ENCODE measurements at places on chromosomes 1 and 21. TPM values are rescaled to one million over a fixed set of nuclear protein-coding genes. Genes with fewer than 3 reads are reported as not detected.

GRCh38 chr1:201503397-201504176 is 3.3 kb downstream of the CSRP1 start:
- DNase-seq, result peak; percentile 75

- DNase-seq, result no peak
These were observed 113.5 kb downstream of the PRDM2 start for GRCh38 chr1:13813398-13814012.

GRCh38 chr1:56908619-56909221 is 54.1 kb downstream of the C8A start:
- DNase-seq, result no peak

- no peak for DNase-seq
These were observed 4.1 kb upstream of the GJB3 start for GRCh38 chr1:34776911-34777310.

DNA sequence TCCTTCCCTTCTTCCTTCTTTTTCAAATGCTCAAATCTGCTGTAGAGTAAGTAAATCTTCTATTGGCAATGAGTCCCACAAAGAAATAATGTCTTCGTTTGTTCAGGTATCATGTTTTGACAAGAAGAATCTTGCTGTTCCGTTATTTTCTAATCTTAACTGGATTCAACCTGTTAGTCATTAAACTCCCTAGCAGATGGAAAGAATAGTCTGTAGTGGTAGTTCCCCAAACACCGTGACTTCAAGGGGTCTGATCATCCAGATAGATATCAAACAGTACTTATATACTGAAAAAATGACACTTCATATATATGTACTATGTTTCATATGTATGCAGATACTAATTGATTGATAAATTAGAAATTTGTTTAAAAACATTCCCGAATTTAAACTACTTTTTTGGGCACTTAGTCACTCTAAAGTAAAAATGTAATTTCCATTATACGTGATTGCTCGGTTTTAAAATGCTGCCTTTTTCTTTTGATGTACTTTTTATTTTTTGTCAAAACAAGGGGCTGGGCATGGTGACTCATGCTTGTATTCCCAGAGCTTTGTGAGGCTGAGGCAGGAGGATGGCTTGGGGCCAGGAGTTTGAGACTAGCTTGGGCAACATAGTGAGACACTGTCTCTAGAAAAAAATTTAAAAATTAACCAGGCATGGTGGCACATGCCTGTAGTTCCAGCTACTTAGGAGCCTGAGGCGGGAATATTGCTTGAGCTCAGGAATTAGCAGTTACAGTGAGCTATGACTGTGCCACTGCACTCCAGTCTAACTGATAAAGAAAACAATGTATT is 335.7 kb upstream of the SNX7 start:
- peak; percentile 95 for DNase-seq

DNA sequence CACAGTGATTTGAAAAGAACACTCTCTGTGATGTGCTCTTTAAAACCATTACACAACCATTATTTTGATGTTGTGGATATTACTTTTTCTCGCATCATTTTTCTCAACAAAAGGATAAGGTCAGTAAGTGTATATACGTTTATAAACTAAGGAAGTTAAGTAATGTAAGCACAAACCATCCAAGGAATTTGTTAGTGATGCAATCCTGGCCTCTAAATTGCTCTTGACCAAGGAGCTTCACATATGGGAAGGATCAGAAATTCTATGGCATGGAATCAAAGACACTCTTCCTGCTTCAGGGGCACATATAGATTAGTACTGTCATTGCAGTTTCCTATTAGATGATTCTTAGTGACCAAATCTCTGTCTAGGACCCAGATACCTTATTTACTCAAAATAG is 3.6 kb upstream of the PPP2R5A start:
- no peak for DNase-seq

- DNase-seq, result peak; percentile 61
These were observed 79.7 kb downstream of the CACHD1 start for GRCh38 chr1:64549464-64550239.

DNA sequence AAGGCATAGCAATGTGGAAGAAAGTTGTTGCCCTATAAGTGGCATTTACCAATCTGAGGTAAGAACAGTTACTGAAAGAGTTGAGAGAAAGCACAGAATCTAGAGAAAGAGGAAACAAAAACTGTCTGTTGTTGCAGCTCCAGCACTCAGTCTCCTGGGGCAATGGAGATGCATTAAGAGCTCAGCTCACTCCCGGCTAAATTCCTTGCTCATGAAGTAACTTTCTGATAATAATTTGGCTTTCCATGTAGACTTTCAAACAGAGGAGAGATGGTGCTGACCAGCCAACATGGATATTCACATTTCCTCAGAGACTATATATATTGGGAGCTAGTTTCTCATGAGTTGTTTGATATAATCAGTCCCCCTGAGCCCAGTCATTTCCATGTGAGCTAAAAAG is 135.3 kb downstream of the GDAP2 start:
- DNase-seq, result peak; percentile 19

DNA sequence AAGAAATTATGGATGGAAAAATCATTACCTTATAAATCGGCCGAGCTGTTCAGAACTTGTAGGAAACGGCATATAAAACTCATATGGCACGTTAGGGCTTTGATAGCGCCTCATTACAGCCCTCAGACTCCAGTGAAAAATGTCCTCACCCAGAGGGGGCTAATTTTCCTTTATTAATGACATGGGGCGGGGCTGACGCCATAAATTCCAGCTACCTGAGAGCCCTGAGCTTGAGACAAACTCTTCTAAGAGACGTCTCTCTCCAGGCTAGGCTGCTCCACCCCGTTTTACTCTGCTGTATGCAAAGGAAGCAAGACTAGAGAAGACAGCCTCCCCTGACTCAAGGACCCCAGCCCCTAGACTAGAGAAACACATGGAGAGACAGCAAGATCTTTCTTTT is 149.4 kb downstream of the TRABD2B start:
- no peak for DNase-seq

GRCh38 chr1:198531891-198532290 is 8.6 kb downstream of the ATP6V1G3 start:
- no peak for DNase-seq

- no peak for DNase-seq
These were observed 4.4 kb upstream of the RUNX1 start for GRCh38 chr21:35053356-35054096.

DNA sequence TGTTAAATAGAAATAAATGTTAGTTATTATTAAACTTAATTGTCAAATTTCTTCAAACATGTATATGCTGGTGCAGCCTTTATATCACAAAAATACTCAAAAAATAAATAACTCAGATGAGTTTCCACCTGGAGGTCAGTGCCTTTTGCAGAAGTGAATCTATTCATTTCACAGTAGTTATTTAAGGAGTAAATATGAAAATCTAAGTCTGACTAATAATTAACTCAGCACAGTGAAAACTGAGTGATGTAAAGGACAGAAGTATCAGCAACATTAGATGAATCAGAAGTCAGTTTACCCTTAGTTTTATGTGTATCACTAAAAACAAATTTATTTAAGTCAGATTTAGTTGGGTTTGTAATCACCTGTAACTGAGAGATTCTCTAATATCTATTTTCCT is 2135.4 kb downstream of the MRPL39 start:
- no peak for DNase-seq

- DNase-seq, result no peak
These were observed 135.7 kb upstream of the ZNF648 start for GRCh38 chr1:182196897-182197870.

DNA sequence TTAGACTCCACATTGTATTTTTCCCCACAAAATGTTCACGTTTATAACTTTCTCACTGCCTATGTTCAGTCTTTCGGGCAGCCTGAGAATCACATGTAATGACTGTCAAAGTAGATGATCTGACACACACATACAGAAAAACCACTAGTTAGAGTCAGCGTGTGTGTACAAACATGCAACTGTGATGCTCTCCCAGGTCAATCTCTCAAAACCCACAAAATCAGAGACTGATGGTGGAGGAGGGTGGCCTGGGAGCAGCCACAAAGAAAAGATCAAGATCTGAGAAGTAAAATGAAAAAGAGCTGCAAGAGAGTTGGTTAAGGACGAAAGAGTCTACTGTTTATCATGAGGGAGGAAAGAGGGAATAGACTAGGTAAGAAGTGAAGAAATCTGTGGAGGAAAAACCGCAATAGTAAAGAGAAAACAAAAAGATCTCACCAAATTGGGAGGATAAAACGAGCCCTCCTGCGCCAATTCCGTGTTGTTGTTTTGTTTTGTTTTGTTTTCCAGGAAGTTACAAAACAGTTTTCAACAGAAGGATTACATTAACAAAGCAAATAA is 2.3 kb downstream of the EGLN1 start:
- DNase-seq, result no peak

- DNase-seq, result no peak
These were observed 41.8 kb downstream of the S100B start for GRCh38 chr21:46562964-46563607.

DNA sequence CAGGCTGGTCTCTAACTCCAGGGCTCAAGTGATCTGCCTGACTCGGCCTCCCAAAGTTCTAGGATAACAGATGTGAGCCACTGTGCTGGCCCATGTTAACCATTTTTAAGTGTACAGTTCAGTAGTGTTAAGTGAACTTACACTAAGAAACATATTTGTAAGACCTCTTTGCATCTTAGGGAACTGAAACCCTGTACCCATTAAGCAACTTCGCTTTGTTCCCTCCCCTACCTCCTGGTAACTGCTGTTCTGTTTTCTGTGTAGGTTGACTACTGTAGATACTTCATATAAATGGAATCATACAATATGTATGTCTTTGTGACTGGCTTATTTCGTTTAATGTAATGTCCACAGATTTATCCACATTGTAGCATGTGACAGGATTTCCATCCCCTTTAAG is 11.0 kb downstream of the NUDC start:
- no peak for DNase-seq

DNA sequence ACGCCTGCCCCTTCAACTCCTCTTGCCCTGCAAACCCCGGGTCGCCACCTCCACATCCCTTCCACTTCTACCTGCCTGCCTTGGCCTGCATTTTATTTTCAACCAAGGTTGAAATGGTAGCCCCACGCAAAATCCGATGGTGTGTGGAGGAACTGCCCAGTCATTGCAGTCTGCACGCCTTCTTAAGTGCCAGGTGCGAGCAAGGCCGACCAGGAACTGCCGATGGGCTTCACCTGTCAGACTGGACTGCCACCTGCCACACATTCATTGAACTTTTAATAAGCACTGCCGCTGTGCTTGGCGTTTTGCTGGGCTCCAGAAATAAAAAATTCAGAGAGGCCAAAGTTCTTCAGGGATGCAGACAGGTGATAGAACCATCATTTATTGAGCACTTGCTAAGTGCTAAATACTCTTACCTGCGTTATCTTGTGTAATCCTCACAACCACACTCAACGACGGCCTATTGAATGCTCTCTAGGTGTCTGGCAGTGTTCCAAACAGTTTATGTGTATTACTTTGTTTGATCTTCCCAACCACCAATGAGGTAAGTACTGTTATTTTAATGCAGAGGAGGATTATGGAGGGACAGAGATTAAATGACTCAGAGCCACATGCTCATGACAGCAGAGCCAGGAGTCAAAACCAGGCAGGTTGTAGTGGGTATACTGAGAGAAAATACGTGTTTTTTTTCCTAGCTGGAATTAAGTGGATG is 36.2 kb downstream of the CACHD1 start:
- DNase-seq, result no peak

GRCh38 chr1:172326136-172326535 is 94.3 kb upstream of the C1orf105 start:
- no peak for DNase-seq

- DNase-seq, result no peak
These were observed 5.8 kb upstream of the CLDN19 start for GRCh38 chr1:42745851-42746250.

- DNase-seq, result no peak
These were observed 17.1 kb upstream of the APOBEC4 start for GRCh38 chr1:183670169-183670568.

DNA sequence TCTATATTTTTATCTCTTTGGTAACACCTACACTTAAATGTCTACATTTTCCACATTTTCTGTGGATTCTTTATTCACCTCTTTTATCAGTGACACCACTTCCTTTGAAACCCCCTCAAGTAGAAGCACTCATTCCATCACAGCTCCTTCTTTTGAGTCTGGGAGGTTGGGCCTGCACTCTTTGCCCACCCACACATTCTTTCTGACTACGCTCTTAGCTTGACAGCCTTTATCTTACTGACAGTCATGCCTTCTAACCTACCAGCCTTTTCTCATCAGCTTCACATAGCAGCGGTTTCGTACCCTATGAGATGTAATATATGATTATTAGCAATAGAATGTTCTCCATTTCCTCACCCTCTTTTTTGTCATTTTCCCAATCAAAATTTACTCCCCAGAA is 151.9 kb downstream of the TNFSF18 start:
- DNase-seq, result no peak

DNA sequence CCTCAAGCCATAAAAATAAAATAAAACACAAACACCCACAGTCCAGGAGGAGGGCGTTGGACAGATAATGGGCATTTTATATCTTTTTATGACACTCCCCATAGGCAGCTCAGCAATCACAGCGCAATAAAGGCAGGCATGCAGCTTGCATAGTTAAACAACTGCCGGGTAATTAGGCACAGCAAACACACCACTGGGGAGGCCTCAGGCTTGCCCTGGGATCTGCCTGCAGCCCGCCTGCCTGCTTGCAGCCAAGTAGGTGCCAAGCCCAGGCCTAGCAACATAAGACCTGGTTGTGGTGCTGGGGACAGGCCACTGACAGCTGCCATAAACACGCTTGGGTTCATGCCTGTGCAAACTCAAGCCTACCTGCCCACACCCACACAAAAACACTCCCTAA is 54.2 kb downstream of the DMAP1 start:
- no peak for DNase-seq

DNA sequence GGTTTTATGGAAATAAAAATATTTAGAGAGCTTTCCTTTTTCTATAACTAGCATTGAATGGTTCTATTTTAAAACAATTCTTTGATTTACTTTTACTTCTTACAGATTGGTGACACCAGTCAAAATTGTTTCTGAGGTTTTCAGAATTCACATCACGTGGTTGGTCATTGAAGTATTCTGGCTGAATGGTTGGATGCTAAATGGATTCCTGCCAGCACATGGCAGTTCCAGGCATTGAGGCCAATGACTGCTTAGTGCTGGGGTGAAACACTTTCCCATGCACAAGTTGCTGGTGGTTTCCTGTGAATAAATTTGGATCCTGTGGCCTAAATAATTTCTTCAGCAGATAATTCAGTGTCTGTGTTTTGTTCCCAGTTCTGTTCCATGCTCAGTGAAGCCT is 20.6 kb downstream of the NCAM2 start:
- no peak for DNase-seq

The GBP5 gene
- total RNA-seq, result 4.6 TPM

The AZIN2 gene
- total RNA-seq, result 3.6 TPM

The JAM2 gene
- total RNA-seq, result 0.07 TPM

The TMEM63A gene
- 1.3 TPM for total RNA-seq

The GPR161 gene
- 5.8 TPM for total RNA-seq

The SLC9C2 gene
- not detected for total RNA-seq

The PDE4B gene
- 1.8 TPM for total RNA-seq

The DEDD gene
- 39.8 TPM for total RNA-seq

The OR2T34 gene
- total RNA-seq, result not detected

The WNT2B gene
- total RNA-seq, result 12.0 TPM

The B3GALT5 gene
- 0.02 TPM for total RNA-seq

The KRTAP10-5 gene
- not detected for total RNA-seq

The FCER1A gene
- not detected for total RNA-seq

The GSTM1 gene
- total RNA-seq, result 86.1 TPM

The CDKN2C gene
- total RNA-seq, result 107 TPM

All from MG63 (cell line).